Caco-2 (cell line): ENCODE measurements at places on chromosomes 5 and 9. TPM values are rescaled to one million over a fixed set of nuclear protein-coding genes. Genes with fewer than 3 reads are reported as not detected.

GRCh38 chr5:88686726-88687125, 196.3 kb downstream of the MEF2C start:
- DNase-seq = no peak

The HRH2 gene
- total RNA-seq = not detected in 2 replicates

DNA sequence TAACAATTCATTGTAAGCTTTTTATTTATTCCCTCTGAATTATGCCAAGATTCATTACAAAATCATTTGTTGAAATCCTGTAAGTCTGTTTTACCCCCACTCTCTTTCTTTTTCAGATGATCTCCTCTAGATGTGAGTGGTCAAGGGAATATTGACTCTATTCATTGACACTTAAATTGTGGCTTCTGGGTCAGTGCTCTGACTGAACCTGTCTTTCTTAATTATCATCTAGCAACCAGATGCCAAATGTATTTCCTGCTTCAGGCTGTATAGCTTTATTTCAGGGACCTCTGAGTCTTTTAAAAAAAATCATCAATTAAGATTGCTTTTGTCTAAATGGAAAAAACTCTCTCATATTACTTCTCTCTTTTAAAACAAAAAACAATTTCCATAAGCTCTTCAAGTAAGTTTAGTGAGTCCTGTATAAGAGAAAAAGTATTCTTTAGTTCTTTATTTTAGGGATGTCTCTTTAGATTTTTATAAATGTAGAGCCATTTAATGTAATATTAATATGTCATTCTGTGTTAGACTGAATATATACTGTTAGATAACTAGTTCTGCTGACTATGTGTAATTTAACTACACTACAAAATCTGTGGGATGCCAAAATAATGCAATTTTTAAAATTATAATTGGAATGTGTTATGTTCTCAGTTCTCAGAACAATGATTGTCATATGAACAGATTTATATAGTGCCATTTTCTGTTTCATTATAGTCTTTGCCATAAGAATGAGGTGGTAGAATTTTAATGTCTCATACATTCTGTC, 645.8 kb upstream of the EDIL3 start:
- DNase-seq = no peak

- no peak for DNase-seq
Measured at GRCh38 chr5:121987052-121987684, 25.4 kb downstream of the SRFBP1 start.
